ENCODE measurements at places on chromosomes 1 and 21. TPM values are rescaled to one million over a fixed set of nuclear protein-coding genes. Genes with fewer than 3 reads are reported as not detected.
A peak's percentile ranks its signal among the peaks of the same experiment; 100 is the strongest.

DNA sequence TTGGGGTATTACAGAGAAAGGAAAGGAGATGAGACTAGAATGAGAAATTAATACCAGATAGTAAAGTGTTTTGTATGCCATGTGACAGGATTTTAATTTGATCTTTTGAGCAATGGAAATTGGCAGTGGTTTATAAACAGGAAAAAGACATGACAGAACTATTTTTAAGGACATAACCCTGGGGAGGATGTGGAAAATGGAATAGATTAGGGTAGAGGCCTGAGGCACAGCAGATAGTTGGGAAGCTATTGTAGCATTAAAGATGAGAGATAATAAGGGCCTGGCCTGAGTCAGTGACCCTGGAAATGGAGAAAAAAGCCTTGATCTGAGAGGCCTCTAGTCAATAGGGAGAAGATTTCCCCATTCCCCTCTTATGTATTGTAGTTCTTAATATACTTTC, 22.1 kb upstream of the KCNA3 start:
- DNase-seq, result no peak

- DNase-seq, result no peak
These were observed 327.8 kb upstream of the USP24 start for GRCh38 chr1:55542901-55543504.

DNA sequence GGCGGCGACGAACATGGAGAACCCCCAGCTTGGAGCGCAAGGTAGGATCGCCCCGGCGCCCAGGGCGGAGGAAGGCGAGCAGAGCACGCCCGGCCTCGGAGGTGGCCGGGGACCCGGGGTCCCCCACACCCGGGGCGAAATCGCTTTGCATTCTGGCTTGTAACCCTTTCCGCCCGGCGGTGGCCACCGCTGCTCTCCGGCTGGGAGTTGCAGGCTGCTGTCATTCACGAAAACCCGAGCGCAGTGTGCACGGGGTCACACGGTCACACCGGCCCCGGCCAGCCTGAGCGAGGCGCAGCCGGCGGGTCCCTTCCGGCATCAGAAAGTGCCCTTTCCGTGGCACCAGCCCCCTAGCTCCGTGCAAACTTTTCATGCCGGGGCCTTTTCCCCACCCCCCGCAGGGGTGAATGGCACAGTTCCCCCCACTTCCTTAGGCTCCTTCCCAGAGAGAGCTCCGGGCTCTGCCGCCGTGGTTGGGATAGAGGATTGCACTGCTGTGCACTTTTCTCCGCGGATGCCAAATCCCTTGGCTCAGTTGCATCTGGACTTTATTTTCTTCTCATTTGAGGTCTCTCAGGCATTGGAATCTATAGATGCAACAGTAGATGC, 802 bp downstream of the KAZN start:
- DNase-seq, result peak; percentile 21

- DNase-seq, result no peak
These were observed 105.9 kb downstream of the GPATCH2 start for GRCh38 chr1:217524787-217525520.

GRCh38 chr1:112312315-112312714, 83.7 kb upstream of the CTTNBP2NL start:
- no peak for DNase-seq

DNA sequence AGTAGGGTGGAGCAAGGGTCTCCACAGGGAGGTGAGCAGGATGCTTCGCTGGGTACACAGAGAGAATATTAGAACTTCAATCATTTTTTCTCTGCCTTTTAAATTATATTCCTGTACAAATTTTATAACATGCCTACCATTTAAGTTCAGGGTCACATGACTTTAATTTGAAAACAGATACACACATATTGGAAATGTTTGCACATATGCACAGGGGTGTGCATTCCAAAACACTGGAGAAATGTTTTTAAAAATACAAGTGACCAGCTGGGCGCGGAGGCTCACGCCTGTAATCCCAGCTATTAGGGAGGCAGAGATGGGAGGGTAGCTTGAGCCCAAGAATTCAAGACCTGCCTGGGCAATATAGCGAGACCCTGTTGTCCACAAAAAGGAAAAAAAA, 39.7 kb downstream of the NIPAL3 start:
- no peak for DNase-seq

DNA sequence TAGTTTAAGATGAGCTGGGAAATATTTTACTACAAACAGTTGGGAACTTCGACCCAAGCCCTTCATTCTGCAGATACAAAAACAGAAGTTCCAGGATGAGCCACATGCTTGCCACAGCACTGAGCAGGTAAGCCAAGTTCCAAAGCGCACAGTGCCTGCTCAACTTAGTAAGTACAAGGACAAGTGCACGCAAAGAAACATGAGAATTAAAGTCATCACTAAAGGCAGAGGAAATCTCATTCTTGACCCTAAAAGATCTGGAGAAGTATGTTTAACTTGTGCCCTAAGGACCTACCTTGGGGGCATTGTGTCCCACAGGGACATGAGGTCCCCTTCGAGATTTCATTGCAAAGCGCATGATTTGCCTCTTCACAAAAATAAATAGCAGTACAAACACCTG, 1.2 kb upstream of the UBAP2L start:
- DNase-seq, result no peak

- DNase-seq, result no peak
These were observed 24.0 kb downstream of the C1QB start for GRCh38 chr1:22676916-22677583.

DNA sequence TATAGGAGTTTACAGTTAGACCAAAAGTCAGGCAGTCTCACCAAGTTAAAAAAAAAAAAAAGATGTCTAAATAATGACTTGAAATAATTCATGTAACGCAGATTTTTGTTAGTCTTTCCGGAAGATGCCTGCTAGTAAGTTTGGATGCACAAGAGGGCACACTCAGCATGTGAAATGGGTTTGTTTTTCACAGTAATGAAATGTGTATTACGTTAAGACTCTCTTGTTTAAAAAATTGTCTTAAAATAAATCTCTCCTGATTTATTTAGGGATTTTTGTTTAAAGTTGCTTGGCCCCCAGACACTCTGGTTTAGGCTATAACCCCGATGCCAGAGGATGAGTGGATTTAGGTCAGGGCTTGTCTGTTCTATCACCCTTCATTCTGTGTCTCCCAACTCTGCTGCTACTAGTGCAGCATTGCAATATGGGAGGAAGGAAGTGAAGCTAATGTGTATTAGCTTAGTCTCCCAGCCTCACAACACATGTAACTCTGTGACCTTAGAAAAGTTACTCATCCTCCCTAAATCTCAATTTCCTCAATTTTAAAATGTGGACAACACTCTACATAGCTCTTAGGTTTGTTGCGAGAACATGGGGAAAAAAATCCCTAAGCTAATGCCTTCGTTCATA, 25.7 kb downstream of the CTH start:
- no peak for DNase-seq

DNA sequence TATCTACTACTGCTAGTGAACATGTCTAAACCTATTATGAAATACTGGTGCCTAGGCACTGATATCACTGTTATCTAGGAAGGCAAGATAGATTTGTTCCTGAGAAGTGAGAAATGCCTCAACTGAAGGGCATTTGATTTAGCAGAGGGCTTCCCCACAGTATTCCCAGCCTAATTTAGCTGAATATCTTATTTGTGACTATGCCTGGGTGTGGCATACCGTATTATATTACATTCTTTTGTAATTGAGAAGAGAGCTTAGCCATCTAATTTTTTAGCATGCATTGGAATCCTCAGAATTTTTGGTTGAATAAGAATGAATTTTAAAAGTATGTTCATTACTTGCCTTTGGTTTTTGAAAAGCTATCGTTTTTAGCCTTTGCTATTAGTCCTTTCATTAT, 99.1 kb downstream of the ZP4 start:
- no peak for DNase-seq

- DNase-seq, result no peak
These were observed 18.7 kb upstream of the PAPPA2 start for GRCh38 chr1:176444286-176444685.

- DNase-seq, result no peak
These were observed 49.5 kb downstream of the YARS1 start for GRCh38 chr1:32767641-32768040.

- DNase-seq, result no peak
These were observed 428.6 kb upstream of the CAMK1G start for GRCh38 chr1:209154912-209155311.

DNA sequence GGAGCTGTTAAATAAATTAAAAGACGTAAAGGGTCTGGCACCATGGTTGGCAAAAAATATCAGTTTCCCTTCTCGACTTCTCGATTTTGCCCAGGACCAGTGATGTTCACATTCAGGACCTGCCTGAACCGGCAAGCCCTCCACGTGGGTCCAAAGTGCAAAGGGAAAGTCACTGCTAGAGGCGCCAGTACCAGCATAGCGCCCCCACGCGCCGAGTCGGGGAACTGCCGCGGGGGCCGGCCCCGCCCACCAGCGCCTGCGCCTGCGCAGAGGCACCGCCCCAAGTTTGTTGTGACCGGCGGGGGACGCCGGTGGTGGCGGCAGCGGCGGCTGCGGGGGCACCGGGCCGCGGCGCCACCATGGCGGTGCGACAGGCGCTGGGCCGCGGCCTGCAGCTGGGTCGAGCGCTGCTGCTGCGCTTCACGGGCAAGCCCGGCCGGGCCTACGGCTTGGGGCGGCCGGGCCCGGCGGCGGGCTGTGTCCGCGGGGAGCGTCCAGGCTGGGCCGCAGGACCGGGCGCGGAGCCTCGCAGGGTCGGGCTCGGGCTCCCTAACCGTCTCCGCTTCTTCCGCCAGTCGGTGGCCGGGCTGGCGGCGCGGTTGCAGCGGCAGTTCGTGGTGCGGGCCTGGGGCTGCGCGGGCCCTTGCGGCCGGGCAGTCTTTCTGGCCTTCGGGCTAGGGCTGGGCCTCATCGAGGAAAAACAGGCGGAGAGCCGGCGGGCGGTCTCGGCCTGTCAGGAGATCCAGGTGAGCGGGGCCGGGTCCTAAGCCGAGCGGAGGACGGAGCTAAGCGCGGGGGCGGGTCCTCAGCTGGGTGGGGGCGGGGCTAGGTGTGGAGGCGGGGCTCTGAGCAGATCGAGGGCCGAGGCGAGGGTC, at the start of gene PINK1:
Gene PINK1, plus strand, starts transcription at position 269 of the 875 bp plus-strand sequence. Its CDS starts 91 bp downstream, at position 360.
- DNase-seq, result peak; percentile 89

GRCh38 chr1:1630191-1630964, 1.6 kb upstream of the MMP23B start:
- peak; percentile 96 for DNase-seq

GRCh38 chr1:33346927-33347649, 26.2 kb upstream of the A3GALT2 start:
- DNase-seq, result no peak

DNA sequence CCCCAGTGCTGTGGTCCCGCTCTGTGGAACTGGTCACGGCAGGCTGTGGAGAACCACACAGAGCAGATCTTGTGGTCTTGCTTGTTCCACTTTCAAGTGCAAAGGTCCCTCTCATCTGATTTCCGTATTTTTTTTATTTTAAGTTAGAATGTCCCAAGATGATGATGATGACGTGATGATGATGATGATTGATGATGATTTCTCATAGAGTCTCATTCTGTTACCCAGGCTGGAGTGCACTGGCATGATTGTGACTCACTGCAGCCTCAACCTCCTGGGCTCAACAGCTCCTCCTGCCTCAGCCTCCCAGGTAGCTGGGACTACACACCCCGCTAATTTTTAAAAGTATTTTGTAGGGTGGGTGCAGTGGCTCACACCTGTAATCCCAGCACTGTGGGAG, 12.2 kb downstream of the EVA1C start:
- no peak for DNase-seq

DNA sequence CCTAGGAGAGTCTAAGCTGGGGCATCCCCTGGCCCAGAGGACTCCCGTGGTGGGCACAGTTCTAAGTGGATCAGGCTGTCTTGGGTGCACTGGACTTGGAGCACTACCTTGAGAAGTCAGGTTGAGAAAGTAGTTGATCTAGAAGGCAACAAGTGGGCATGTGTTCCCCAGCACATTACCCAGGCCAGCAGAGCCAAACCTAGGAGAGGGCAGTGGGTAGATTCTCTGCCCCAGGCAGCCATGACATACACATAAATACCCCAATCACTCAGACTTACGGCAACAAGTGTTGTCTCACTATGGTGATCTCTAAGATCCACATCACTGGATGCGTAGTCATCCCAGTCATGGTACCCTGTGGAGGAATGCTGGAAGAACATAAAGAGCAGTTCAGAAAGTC, 1.6 kb upstream of the PMF1 start:
- no peak for DNase-seq

DNA sequence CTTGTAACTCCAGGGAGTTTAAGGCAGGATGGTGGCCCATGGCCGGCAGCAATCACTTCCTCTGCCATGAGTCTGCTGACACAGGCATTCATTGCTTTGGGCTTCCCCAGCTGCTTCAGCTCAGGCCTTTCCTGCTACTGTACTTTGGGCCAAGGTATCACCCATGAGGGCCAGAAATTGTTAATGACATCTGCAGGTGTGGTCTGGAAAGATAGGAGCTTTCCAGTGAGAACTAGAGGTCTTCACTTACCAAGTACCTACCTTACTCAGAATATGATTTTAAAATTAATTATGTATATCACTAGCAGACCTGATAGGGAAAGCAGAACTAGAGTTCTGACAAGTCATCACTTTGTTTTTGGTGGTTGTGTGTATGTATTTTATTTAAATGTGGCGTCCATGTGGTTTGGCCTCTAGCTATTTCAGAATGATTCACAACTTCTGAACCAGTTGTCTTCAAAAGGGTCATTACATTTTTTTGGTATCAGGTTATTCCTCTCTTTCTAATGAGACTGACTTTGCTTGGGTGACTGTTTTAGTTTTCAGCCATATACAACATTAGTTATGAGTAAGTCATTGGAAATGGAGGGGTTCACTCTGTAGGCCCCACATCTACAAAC, 2.7 kb downstream of the RGL1 start:
- no peak for DNase-seq

DNA sequence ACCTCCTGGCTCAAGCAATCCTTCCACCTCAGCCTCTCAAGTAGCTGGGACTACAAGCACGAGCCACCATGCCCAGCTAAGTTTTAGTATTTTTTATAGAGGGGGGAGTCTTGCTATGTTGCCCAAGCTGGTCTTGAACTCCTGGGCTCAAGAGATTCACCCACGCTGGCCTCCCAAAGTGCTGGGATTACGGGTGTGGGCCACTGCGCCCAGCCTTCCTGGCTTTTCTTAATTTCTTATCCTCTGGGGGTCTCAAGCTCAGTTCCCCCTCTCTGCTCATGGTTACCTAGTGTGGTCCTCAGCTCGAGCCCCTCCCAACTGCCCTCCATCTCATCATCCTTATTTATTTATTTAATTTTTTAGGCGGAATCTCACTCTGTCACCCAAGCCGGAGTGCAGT, 2.9 kb upstream of the RPL22 start:
- no peak for DNase-seq

- no peak for DNase-seq
These were observed 97.4 kb downstream of the FAM78B start for GRCh38 chr1:166069390-166069789.

DNA sequence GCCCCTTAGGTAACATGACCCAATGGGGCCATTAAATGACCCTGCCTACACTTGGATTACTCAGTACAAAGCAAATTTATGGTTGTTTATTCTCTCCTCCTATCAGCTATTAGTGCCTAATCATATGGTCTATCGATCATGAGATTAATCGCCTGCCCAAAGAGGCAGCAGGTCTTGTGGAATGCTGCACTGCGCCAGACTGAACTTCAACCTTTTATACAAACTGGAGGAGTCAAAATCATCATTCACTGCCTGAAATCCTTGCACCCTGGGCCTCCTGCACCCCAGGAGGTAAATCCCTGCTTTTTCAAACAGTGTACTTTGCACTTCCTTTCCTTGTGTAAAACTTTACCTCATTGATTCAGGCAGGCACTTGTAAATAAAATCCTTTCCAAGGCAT, 69.7 kb downstream of the NFIA start:
- DNase-seq, result no peak

PRAMEF2 gene
- not detected for total RNA-seq

TMEM125 gene
- total RNA-seq, result 0.30 TPM

IFNLR1 gene
- total RNA-seq, result 7.3 TPM

OR2L13 gene
- not detected for total RNA-seq

RYR2 gene
- not detected for total RNA-seq

RAP1GAP gene
- 0.66 TPM for total RNA-seq

ARHGEF16 gene
- total RNA-seq, result not detected

GJB5 gene
- total RNA-seq, result not detected

Measured in activated naive CD8-positive, alpha-beta T cell treated with anti-CD3 and anti-CD28 coated beads for 36 hours (primary cell).